ENCODE measurements at places on chromosomes 5 and 9.

GRCh38 chr5:176719113-176719739 is 71.9 kb downstream of the TSPAN17 start:
- DNase-seq = no peak

DNA sequence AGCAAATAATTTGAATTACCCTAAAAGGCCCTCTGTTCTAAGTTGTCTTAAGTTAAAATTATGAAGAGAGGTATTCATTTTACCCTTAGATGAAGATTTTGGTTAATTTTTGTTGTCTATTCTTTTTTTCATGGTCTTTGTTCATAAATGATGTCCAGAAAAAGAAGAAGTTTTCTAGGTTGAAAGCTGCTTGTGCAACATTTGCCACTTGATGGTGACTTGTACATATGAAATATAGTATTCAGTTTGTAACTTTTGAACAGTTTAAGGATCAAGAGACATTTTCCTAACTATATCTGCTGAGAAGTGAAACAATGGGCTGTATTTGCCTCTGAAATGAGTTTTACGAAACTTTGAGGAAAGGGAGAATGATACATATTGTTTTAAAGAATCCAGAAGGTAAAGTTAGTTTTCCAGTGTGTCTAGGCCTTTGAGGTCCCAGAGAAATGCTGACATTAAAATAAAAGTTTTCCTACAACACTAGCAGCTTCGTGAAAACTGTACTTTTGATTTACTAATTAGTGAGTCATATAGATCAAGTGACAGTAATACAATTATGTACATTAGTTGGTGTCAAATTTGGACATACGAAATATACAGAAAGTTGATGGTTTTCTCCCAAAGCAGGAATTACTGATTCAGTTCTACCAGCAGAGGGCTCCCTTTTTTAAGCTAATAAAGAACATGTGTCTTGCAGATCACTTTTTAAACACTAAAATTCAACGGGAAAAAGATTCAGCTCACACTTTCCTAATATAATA is 70.5 kb downstream of the PIK3R1 start:
- DNase-seq = no peak

GRCh38 chr5:41842777-41843176 is 27.4 kb downstream of the OXCT1 start:
- peak; percentile 18 for DNase-seq

GRCh38 chr9:111236332-111236731 is 93.7 kb downstream of the OR2K2 start:
- DNase-seq = no peak

- DNase-seq = no peak
Measured at GRCh38 chr9:118570066-118570465, 799.2 kb downstream of the BRINP1 start.

DNA sequence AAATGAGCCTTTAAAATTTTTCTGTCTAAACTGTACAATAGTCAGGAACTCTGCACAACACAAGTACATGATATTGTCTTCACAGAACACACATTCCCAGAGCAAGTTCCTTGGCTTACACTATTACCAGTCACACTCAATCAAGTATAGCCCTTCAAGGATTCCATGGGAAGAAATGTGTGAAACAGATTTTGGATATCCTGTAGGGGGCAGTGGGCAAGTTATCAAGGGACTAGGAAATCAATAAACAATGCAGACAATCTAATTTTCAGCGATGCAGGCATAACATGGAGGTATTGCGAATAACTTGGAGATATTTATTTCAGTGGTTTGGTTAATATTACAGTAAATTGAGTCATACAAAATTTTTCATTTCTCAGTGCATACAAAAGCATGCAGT is 1171.5 kb upstream of the NUDT12 start:
- DNase-seq = no peak

GRCh38 chr5:78627175-78627574 is 21.4 kb downstream of the LHFPL2 start:
- DNase-seq = no peak

GRCh38 chr9:91360551-91361290 is 997 bp downstream of the AUH start:
- no peak for DNase-seq

DNA sequence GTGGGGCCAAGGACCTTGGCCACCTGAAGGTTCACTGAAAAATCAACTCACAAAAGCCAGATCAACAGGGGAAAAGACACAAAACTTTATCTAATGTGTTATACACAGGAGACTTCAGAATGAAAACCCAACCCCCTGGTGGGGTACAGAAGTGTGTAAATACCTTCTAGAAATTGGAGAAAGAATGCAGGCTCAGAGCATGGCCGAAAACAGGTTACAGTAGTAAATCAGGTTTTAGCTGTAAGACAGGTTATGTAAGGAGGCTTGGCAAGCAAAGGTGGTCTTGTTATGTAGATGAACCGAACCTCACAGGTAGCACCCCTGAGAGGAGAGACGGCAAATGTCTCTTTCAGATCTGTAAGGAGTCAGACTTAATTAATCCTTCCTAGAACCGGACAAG is 10.0 kb downstream of the CEMIP2 start:
- no peak for DNase-seq

GRCh38 chr5:125113328-125113727 is 366.9 kb upstream of the ZNF608 start:
- no peak for DNase-seq

All from GM12864 (cell line).